ENCODE measurements at places on chromosomes 13 and 19.

GRCh38 chr13:87820241-87820640, 149.1 kb downstream of the SLITRK5 start:
- peak; percentile 9 for DNase-seq

DNA sequence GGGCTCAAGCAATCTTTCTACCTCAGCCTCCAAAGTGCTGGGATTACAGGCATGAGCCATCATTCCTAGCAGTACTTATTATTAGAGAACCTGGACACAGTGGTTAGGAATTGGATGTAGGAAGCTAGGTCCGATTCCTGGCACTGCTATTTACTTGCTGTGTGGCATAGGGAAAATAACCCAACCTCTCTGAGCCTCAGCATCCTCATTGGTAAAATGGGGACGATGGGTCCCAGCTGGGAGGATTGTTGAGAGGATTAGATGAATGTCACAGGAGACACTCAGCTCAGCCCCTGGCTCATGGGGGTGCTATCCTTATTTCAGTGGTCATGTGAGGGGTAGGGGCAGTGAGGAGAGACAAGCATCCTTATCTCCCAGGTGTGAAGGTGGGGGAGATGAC, 6.8 kb upstream of the PEPD start:
- no peak for DNase-seq

DNA sequence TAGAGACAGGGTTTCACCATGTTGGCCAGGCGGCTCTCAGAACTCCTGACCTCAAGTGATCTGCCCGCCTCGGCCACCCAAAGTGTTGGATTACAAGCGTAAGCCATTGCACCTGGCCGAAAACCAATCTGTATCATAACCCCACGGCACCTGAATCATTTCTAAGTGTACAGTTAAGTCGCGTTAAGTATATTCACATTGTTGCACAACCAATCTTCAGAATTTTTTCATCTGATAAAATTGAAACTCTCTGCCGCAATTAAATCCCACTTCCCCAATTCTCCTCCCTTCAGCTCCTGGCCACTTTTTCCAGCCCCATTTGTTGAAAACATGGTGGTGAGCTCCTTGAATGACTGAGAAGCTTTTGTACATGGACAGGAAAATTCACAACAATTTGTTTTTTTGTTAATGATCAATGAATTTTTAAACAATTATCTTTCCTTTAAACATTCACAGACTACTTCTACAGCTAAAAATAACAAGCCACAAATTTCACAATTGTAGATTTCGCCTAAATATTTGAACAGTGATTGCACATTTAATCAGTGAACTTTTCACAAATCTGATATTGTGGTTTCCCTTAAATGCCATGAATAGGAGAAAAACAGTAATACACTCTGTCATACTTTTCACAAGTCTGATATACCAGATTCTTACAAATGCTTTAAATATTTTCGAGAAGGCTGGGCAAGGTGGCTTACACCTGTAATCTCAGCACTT, 13.8 kb downstream of the FGF21 start:
- DNase-seq = no peak

DNA sequence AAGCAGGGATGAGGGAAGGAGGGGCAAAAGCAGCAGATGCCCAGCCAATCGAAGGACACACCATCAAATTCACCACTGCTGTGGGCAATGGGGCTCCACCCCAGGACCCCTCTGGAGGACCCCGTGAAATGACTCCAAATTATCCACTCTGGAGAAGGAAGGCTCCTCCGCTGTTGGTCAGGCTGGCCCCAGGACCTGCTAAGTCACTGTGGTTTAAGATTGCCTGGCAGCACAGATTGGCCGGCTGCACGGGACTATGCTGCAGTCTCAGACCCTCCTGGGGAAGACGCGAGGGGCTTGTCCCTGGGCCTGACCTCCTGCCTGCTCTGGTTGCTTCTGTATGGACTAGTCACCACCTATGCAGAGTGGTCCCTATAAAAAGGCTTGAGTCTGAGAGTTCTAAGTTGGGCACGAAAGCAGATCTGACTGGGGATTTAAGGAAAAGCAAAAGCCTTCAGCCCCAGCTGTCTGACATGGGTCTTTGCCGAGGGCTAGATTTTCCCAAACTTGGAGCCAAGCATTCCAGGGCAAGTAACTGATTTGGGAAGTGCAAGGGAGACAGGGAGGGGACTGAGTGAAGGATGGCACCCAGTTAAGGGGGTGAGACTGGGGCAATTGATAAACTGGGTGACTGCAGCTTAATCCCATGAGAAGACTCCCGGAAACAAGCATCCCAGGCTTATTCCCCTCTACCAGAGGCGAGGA, 91.7 kb downstream of the TSHZ3 start:
- no peak for DNase-seq

DNA sequence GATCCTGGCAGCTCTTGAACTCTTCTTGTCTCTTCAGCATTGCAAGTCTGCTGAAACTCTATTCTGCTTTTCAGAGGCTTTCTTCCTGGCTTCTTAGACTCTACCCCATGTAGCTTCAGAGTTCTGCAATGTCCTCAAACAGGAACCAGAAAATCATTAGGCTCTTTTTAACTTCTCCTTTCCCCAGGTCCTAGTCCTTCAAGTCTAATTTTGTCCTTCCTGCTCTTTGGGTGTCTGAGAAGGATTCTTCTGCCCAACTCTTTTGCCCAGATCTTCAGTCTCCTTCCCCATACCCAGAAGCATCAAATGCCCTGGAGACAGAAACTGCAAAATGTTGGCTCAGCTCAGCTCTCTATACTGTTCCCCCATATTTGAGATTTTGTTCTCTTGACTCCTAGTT, 50.0 kb upstream of the CALM3 start:
- DNase-seq = no peak

DNA sequence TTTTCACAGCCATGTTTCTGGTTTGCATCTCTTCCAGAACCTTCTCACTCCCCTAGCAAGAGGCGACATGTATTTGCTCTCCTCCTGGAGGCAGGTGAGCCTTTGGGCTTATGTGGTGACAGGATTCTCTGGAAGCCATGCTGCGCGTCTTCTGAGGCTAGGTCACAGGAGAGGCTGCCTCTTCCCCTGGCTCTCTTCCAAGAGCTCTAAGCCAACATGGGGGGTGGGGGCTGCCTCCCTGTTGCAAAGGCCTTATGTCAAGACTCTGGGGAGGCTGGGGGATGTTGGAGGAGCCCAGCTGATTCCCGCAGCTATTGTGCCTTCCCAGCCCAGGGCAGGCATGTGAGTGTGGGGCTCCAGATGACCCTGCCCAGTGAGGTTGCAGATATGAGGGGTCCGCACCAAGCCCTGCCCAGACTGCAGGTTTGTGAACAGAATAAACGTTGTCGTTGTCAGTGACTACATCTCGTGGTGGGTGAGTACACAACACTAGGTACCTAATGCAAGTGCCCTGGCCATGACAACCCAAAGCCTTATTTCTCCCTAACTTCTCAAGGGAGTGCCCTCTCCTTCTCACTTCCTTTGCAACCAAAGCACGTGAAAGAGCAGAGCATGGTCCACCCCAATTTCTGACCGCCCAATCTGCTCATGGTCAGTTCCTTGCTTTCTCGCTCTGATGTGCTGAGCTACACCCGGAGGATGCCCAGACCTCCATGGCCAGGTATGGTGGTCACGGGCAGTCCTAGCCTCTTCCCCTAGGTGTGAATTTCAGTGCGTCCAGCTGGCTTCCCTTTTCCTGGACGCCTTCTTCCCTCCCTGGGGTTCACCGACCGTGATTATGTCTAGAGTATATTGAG, 44.9 kb downstream of the TEX29 start:
- no peak for DNase-seq

DNA sequence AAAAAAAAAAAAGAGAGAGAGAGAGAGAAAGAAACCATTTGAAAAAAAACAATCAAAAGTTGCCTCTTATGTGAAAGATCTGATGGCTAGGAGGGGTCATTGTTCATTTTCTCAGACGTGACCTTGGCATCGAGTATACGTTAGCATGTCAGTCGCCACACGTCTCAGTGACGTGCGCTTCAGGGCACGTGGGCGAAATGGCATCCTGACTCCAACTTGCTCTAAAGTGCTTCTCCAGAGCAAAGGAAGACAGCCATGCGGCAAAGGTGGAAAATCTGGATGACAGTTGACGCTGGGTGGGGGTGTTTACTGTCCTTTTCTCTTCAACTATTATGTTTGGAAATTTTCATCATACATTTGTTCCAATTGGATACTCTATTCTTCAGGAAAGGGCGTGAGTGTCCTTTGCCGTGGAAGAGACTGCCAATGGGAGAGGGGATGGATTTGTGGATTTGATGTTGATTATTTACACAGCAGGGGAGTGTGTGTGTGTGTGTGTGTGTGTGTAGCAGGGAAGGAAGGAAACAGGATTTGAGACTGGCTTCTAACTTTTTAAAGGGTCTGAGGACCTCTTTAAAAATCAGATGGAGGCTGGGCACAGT, 25.0 kb downstream of the KLF2 start:
- no peak for DNase-seq

GRCh38 chr13:109383683-109384082, 402.7 kb downstream of the IRS2 start:
- peak; percentile 89 for DNase-seq

- DNase-seq = peak; percentile 27
These were observed 17.2 kb upstream of the CFAP97D2 start for GRCh38 chr13:114161644-114162532.

DNA sequence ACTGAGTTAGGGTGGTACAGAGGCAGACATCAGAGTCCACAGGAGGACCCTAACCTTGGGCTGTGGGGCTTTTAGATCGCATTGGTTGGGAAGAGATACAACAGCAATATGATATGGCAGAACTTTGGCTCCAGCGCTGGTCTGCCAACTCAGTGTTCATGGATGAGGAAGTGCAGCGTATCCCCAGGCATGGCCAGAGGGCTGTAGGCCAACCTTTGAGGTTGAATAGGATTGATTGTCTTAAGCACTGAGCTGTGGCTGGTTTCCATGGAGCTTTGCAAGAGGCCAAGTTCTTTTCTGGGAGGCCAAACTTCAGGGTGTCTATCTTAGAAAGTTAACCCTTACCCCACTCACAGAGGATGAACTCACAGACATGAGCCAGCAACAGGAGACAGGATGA, 144.1 kb upstream of the TMTC4 start:
- DNase-seq = no peak

- DNase-seq = no peak
These were observed 2.1 kb upstream of the MISP3 start for GRCh38 chr19:14070268-14071050.

- DNase-seq = no peak
These were observed 6.4 kb downstream of the ELSPBP1 start for GRCh38 chr19:48000846-48001245.

DNA sequence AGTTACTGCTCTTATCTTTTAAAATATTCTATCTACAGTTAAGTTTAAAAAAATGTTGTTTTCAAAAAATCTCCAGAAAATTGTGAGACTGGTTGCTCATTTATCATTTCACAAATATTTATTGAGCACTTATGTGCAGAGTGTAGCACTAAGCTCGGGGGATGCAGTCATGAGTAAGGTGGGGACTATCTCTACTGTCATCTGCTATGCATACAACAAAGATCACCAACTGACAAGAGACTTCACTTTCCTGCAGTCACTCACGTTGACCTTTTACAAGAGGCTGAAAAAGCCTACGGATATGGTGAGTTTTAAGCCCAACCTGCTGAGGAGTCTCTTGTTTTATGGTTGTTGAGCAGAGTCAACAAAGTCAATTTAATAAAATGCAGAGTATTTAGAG, 392.5 kb downstream of the KLF12 start:
- no peak for DNase-seq
